ENCODE measurements at places on chromosomes 16 and 17. TPM values are rescaled to one million over a fixed set of nuclear protein-coding genes. Genes with fewer than 3 reads are reported as not detected.

- no peak for DNase-seq
These were observed 77.1 kb upstream of the WSB1 start for GRCh38 chr17:27216836-27217235.

DNA sequence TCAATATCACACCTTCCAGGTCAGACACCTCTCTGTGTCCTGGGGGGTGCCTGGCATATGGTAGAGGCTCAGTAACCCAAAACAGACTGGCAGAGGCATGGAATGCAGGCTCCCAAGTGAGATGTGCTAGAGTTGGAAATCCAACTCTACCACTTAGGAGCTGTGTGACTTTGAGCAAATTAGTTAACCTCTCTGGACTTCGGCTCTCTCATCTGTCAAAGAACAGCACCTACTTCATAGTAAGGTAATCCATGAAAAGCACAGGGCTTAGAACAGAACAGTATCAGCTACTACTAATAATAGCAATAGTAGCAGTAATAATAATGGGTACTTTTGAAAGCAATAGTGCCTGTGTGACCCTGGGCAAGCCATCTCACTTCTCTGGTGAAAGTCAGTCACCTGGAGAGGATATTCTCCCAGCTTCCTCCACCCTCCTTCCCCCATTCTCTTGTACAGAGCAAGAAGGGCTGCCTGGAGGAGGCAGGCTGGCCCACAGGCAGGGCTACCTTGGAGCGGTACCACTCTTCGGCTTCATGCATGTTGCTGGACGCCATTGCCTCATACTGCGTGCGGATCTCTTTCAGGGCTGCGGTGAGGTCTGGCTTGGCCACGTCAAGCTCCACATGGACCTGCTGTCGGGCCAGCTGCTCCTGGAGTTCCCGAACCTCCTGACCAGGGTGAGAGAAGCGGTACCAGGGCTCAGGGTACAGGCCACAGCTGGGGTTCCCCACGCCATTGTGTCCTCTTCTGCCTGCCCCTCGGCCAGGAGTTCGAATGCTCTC lies 2.3 kb downstream of the GFAP start:
- no peak for DNase-seq

Gene TBC1D3G
- not detected for total RNA-seq

Gene CYB5D1
- 7.5 TPM for total RNA-seq

Measured in activated CD4-positive, alpha-beta memory T cell treated with anti-CD3 and anti-CD28 coated beads, Interleukin-2, amount 10 ng/mL, durations not matched to agents 7 days and 5 days (primary cell).